Aorta (tissue), 5 donors: ENCODE measurements at places on chromosomes 3 and 15. TPM values are rescaled to one million over a fixed set of nuclear protein-coding genes. Genes with fewer than 3 reads are reported as not detected.

The ATP8B4 gene
- 2.4 TPM for polyA plus RNA-seq

- H3K4me1 ChIP-seq, result peaks cover 9% of the 10 kb centered on the region
- H3K36me3 ChIP-seq, result no peaks in the 10 kb centered on the region
- H3K4me3 ChIP-seq, result no peak overlapping the region
- no peaks in the 10 kb centered on the region for H3K27me3 ChIP-seq
- H3K27ac ChIP-seq, result no peak overlapping the region
These were observed 315.9 kb upstream of the TGFBR2 start for GRCh38 chr3:30290479-30290878.

The GRK7 gene
- polyA plus RNA-seq, result not detected

DNA sequence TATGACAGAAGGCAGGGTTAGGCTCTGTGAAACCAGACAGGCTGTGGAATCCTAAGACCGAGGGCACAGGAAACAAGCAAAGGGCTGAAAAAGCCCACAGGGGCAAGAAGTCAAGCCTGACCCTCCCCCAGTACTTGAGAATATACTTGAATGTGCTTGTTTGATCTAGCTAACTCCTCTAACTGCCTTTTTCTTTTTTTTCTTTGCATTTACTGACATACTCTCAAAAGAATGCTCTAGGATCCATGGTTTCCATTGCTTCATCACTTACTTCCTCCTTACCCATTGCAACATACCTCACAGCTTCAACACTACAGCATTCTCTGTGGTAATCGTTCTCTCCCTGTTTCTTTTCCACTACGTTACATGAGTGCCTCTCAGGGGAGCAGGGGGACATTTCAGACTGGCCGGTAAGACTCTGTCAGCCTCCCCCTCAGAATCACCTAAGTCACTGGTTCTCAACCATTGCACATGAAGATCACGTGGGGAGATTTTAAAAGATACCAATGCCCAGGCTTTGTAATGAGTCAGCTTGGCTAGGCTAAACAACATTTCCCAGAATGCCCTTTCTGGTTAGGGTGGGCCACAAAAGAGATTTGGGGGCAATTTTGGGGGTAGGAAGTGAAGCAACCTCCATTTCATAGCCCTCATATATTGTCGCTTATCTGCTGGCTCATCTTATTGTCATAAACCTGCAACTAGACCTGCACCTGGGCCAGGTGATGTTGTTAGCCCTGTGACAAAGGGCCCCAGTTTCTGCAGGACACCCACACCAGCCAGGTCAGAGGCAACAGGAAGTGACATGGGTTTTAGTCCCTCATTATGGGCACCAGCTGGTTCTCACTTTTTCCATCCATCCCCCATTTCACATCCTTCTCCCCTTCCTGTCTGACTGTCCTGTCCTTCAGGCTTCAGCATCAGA is 24.6 kb upstream of the RSL24D1 start:
- H3K27ac ChIP-seq, result peak overlapping the region; percentile 78
- no peaks in the 10 kb centered on the region for H3K27me3 ChIP-seq
- no peak overlapping the region for H3K4me3 ChIP-seq

The FBXW12 gene
- polyA plus RNA-seq, result not detected

- H3K27ac ChIP-seq, result no peak overlapping the region
- no peaks in the 10 kb centered on the region for H3K4me1 ChIP-seq
- DNase-seq, result no peak
These were observed 371.3 kb downstream of the CADM2 start for GRCh38 chr3:85330071-85330470.

DNA sequence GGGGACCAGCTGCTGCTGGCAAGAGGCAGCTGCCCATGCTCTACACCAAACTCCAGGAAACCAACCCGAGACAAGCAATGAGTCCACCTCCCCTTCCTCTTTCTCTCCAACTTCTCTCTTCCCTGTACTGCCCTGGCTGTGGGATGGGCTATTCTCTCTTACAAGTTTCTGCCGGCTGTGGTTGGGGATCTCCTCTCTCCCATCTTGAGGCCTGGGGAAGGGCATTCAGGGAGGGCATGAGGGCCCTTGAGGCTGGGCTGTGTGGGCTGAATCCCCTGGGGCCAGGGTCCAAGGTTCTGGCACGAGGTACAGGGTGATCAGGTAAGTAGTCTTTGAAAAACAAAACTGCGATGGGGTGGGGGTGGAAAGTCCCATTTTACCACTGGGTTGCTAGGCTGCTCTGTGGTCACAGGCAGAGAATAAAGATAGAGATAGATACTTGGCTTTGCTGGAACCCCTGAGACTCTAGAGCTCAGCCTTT is 32.3 kb upstream of the CTSH start:
- H3K4me1 ChIP-seq, result no peaks in the 10 kb centered on the region
- no peaks in the 10 kb centered on the region for H3K27me3 ChIP-seq
- DNase-seq, result no peak
- H3K36me3 ChIP-seq, result no peaks in the 10 kb centered on the region

GRCh38 chr3:174547801-174548435 is 311.2 kb upstream of the NAALADL2 start:
- no peaks in the 10 kb centered on the region for H3K27me3 ChIP-seq
- no peaks in the 10 kb centered on the region for H3K36me3 ChIP-seq
- DNase-seq, result no peak
- peaks cover 4% of the 10 kb centered on the region for H3K4me1 ChIP-seq
- H3K27ac ChIP-seq, result no peak overlapping the region

GRCh38 chr3:139198186-139198585 is 145.6 kb upstream of the MRPS22 start:
- DNase-seq, result no peak
- no peaks in the 10 kb centered on the region for H3K36me3 ChIP-seq
- no peak overlapping the region for H3K4me3 ChIP-seq

- no peak overlapping the region for H3K4me3 ChIP-seq
- no peak for DNase-seq
- no peaks in the 10 kb centered on the region for H3K27me3 ChIP-seq
- no peak overlapping the region for H3K27ac ChIP-seq
These were observed 145.8 kb upstream of the NECTIN3 start for GRCh38 chr3:110925798-110926197.

- DNase-seq, result no peak
- H3K27ac ChIP-seq, result no peak overlapping the region
- no peaks in the 10 kb centered on the region for H3K4me1 ChIP-seq
- no peak overlapping the region for H3K4me3 ChIP-seq
These were observed 59.1 kb upstream of the SPATA12 start for GRCh38 chr3:57001356-57001755.

GRCh38 chr15:61092361-61093157 is 136.5 kb downstream of the RORA start:
- H3K27ac ChIP-seq, result no peak overlapping the region
- H3K4me3 ChIP-seq, result no peak overlapping the region
- no peaks in the 10 kb centered on the region for H3K36me3 ChIP-seq
- no peaks in the 10 kb centered on the region for H3K4me1 ChIP-seq
- no peak for DNase-seq
